ENCODE measurements at places on chromosomes 12 and 14.

DNA sequence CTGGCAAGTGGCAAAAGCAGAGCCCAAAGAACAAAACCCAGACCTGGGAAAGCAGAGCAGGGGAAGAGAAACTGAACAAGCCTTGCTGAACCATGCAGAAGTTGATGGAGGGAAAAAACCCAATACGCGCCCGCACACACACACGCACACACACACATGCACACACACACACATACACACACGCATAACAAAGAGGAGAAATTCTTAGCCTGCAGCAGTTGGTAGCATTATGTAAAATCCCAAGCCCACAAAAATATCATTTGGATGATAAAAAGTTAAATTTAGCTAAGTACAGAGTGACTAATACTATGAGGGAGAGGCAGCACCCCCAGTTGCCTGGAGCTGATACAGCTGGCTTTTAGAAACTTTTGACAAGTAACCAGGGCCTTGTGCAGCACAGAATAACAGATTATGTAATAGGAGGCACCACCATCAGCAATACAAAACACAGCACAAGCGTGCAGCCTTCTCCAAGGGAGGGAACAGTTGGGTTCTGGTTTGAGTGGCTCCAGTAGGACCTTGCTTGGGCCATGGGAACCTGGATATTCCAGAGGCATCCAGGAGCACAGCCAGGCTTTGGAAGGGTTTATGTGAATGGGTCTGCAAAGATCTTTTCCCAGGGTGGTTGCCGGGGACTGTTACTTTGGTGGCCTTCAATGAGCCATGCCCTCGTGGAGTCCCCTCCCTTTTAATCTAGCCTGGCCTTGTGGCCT is 35.3 kb downstream of the PITPNM2 start:
- DNase-seq, result no peak

- DNase-seq, result no peak
Observed at GRCh38 chr12:108720757-108721514, 10.4 kb downstream of the CORO1C start.

DNA sequence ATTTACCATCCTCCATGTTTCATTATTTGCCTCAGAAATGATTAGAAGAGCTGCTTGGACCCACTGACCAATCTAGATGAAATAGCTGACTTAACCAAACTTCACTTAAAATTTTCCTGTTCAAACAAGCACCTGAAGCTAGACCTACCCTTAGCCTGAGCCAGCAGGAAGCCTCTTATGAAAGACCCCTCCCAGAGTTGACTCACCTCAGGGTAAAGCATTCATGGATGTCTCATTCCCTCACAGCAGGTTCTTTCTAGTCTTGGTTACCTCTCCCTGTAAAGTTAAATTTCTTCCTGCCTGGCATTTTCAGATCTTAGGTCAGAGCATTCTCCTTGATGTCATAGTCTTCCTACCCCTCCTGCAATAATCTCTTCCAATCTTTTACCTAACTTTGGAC is 1209.8 kb downstream of the FLRT2 start:
- DNase-seq, result no peak

DNA sequence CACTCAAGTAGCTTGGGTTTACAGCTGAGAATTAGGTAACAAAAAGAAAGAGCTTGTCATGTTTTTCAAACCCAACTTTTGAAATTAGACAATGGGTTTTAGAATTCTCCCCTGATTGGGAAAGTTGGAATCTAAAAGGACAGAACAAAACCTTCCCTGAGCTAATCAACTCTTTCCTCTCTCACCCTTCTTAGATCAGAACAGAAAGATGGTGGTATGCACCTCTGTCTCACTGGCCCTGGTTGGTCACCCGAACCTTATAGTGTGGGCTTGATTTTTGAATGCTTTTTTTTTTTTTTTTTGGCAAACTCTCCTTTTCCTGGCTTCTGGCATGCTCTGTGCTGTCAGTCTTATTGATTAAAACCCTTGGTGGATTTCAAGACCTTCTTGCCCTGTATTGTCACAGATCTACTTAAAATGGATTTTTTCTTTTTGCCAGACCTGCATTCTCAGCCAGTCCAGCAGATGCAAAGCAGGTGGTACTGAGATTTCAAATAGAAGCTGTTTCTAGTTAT is 251.1 kb upstream of the RMST start:
- DNase-seq, result no peak

GRCh38 chr12:112130441-112130998 is 5.2 kb downstream of the TRAFD1 start:
- DNase-seq, result no peak

DNA sequence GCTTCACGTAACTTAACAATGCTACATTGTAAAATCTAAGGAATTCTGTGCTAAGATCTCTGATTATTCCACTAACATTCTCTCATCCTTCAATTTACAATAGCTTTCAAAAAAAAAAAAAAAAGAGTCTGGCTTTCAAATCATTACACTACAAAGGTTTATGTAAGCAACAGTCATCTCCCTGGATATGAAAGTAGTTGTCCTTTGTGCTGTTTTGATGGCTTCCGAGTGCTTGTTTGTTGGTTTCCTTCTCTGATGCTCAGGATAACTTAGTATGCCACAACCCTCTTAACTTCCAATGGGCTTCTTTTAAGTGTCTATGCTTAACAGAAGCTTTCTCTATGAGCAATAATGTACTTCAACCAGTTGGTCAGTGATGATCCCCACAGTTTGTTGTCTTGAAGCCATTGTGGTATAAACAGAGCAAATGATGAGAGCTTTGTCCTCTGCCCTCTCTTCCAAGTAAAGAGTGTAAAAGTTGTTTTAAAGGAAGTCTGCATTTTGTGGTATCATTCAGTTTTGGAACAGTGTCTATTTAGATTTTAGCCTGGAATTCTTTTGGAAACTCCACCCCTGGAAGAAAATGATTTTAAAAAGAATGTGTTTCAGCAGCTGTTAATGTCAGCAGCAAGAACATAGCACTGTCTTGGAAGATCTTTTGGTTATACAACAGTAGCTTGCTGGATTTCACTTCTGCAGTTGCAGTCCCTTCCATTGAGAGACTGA is 396.1 kb upstream of the RGS6 start:
- no peak for DNase-seq

DNA sequence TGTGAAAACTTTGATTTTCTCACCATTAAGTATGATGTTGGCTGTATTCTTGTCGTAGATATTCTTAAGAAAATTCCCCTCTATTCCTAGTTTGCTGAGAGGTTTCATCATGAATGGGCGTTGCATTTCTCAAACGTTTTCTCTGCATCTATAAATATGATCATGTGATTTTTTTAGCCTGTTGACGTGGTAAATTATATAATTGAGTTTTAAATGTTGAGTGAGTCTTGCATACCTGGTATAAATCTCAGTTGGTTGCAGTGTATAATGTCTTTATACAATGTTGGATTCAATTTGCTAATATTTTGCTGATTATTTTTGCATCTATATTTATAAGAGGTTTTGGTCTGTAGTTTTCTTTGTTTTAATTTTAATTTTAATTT is 405.9 kb upstream of the MIS18BP1 start:
- no peak for DNase-seq

GRCh38 chr12:106760184-106760531 is 14.3 kb upstream of the RIC8B start:
- DNase-seq, result no peak

DNA sequence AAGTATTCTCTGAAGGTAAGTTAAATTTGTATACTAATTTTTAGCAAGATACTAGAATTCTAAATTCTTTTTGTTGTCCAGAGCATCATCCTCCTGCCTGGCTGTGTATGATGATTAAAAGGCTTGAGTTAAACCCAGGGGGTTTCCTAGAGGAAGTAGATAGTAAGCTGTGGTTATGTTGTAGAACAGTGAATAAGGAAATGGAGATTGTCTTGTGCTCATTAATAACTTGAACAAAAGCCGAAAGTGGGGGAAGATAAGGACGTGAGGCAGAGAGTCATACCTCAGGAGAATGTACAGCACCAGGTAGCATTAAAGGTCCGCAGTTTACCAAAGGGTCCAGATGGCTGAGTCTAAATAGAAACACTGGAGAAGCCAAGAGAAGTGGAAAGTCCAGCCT is 42.0 kb downstream of the CKB start:
- no peak for DNase-seq

DNA sequence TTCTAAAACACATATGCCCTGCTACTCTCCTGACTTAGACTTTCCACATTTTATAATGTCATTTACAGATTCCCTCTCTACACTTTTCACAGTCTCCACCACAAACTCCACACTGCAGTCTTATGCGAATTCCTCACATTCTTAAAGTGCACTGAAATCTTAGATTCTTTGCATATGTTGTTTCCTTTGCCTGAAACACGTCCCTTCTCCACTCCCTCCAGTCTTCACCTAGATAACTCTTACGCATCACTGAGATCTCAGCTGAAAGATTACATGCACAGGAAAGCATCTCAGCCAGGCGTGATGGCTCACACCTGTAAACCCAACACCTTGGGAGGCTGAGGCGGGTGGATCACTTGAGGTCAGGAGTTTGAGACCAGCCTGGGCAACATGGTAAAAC is 3.8 kb upstream of the ARHGAP9 start:
- DNase-seq, result no peak

DNA sequence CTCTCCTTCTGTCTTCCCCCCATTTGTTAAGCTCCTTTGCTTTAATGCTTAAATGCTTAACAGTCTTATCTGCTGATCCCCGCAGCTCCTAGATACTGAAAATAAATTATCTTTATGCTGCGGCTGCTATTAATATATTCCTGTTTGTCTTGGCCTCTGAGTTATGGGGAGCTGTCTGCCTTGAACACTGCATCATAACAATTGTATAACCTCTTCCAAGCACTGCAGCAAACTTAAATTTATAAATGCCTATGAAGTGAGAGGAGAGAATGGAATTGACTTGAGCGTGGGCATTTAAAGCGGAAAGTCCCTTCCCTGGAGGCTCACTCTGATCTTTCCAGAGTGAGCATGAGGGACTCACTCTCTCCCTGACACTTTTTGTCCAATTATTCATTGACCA is 23.1 kb upstream of the DCP1B start:
- DNase-seq, result no peak

DNA sequence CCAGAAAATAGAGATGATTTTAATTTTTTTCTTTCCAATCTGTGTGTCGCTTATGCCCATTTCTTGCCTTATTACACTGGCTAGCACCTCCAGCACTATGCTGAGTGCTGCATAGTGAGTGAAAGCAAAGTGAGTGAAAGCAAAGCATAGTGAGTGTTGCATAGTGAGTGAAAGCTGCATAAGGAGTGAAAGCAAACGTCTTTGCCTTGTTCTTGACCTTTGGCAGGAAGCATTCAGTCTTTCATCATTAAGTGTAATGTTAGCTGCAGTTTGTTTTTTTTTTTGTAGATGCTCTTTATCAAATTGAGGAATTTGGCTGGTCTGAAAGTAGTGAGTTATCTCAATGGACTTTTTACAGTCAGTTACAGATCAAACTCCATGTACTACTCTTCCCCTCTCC is 6.9 kb upstream of the CORO1C start:
- no peak for DNase-seq

DNA sequence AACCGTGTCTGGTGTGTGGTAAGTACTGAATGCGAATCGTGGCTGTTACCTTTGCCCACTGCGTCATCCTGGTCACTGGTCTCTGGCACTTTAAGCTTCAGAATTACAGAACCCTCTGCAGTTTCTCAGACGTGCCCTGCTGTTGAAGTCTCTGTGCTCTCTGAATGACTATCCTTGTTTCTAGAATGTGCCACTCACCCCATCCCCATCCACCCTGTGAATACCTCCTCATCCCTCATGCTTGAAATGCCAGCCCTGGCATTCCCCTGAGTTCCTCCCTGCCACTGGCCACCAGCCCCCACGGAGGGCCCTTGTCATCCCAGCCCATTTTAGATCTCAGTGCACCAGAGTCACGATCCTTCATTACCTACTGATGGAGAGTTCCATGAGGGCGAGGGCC is 21.3 kb downstream of the TPCN1 start:
- DNase-seq, result no peak

DNA sequence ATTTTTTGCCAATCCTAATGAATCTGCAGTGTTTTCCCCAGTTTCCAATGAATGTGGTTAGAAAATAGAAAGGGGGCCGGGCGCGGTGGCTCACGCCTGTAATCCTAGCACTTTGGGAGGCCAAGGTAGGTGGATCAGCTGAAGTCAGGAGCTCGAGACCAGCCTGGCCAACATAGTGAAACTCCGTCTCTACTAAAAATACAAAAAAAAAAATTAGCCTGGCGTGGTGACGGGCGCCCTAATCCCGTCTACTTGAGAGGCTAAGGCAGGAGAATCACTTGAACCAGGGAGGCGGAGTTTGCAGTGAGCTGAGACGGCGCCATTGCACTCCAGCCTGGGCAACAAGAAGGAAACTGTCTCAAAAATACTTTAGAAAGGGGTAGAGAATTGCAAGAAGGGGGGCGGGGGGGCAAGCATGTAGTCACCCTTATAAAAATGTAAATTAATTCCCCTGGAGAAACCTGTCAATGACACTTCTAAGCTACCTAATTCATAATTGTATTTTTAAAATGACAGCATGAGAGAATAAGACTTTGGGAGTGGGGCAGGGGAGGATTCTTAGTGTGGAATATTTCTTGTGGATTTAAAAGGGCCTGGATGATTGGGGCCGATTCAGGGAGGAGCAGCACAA is 1.7 kb downstream of the KLHDC2 start:
- DNase-seq, result no peak

DNA sequence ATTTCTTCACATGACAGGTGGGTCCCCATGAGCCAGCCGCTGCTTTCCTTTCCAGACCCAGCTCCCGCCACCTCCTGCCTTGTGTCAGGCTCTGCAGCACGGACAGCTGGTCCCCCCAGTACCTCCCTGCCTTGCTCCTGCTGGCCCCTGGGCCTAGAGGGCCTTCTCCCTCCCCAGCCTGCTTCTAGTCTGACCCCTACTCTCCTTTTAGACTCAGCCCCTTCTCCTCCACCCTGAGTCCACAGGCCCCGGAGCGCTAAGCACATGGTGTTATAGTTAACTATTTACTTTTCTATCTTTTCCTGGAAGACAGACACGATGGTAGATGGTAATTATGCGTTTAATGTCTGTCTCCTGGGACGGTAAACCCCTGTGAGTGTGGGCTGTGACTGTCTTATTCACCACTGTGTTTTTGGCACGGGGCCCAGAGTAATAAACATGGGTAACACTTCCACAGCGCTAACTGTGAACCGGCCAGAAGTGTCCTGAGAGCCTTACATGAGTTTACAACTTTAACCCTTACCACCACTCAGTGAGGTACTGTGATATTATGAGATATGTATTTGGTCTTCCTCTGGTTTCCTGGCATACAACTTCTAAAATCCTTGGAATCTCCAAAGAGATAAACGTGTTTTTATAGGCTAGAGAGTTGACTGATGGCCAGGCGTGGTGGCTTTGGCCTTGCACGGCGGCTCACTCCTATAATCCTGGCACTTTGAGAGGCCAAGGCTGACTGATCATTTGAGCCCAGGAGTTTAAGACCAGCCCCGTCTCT is 41.2 kb downstream of the DGLUCY start:
- DNase-seq, result no peak

DNA sequence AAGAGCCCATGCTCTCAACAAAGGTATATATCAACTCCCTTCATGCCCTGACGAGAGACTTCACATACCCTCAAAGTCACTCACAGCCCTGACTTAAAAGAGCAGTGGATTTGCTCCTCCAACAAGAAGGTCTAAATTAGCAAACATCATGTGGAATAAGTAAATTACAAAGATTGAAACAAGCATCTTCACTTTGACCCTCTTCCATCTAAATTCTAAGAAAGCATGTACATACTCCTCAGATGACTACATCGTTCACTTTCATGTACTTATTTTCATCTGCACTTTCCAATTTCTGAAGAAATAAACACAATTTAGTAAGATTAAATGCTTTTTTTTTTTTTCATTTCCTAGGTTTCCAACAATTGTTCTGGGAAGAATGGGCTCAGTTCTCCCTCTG is 38.6 kb upstream of the KRR1 start:
- DNase-seq, result no peak

Data from T-helper 22 cell (primary cell).